GOT3 (cell line): ENCODE measurements at places on chromosomes 13 and 19.

GRCh38 chr13:19685437-19685836 lies 52.0 kb downstream of the MPHOSPH8 start:
- no peak for DNase-seq

GRCh38 chr13:80633251-80633650 lies 292.3 kb upstream of the SPRY2 start:
- no peak for DNase-seq

DNA sequence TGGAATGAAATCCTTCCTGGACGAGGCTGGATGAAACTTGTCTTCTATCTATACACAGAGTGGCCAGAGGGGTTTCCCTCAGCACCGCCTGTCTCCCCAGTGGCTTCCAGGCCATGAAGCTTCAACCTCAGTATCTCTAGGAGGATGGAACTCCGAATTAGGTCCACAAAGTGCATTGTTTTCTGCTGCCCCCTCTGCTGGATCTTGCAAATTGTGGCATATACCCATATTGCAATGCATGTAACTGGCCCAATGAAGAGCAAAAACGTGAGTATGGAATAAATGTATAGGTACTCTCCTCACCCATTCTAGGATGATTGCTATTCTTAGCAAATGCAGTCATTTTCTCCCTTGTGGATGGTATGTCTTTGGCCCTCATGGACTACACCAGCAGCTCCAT lies 14.7 kb upstream of the LILRB4 start:
- DNase-seq: no peak

DNA sequence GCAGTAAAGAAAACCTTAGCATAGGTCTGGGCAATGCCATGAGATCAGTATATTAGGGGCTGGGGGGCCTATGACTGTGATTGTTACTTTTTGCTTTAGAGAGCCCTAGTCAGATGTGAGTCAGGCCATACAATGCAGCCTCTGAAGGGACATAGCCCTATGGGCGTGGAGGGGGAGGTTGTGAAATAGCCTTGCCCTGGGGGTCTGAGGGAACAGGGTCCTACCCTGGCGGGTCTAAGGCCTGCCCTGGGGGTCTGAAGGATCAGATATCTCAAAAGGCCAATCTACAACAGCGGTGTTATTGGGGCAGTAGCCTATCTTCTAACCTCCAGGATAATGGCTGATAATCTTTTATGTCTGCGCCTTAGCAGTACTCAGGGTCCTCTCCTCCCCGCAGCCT lies 13.8 kb upstream of the SLC1A5 start:
- no peak for DNase-seq

DNA sequence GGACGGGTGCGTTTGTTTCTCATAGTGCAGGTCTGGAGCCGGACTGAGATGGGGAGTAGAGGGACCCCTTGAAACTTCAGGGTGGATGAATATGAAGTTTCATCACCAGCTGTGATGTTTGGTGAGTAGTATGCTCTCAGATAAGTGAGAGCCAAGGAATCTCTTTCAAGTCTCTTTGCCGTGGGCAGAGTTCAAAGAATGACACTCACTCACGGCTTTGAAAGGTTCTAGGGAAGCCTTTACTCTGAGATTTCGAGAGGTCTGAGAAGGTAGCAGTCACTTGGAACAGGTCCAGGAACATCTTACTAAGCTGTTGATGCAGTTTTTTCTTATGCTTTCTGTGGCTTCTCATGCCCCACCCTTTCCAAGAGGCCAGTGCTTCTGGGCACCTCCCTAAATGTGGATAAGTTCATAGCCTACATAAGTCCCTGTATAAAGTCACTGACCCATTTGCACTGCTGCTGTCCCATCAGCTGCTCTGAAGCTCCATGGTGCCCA lies at the start of gene IGFL2:
Gene IGFL2 (plus strand): TSS at position 448 of the 498 bp plus-strand sequence. CDS start 41 bp downstream, at position 489.
- no peak for DNase-seq

- DNase-seq: no peak
These were observed 908.0 kb upstream of the ATXN8OS start for GRCh38 chr13:69199664-69200063.

- DNase-seq: no peak
These were observed 525 bp downstream of the CARS2 start for GRCh38 chr13:110705356-110705825.

GRCh38 chr19:34319785-34320184 lies 45.2 kb upstream of the GPI start:
- peak; percentile 1 for DNase-seq

GRCh38 chr19:13051557-13052165 lies 51.0 kb downstream of the LYL1 start:
- DNase-seq: no peak

DNA sequence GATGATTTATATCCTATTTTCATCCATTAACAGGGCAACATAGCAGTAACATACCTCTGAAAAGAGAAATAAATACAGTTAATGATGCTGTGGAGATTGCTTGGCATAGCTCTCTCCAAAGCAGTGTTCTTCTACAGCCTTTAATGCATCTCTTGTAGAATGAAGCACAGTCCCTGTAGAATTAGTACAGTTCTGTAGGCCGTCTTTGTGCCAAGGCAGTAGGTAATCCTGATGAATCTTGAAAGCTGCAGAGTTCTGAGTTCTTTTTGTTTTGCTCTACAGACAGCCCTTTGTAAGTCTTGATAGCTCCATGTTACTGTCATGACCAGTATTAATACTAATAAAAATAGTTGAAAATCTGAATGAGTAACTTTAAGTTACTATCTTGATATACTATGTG lies 184.2 kb downstream of the MAB21L1 start:
- no peak for DNase-seq

- no peak for DNase-seq
These were observed 484.6 kb downstream of the TSHZ3 start for GRCh38 chr19:30864391-30865215.

GRCh38 chr13:32687275-32687674 lies 101.0 kb downstream of the PDS5B start:
- no peak for DNase-seq

- DNase-seq: no peak
These were observed 20.7 kb upstream of the CLN5 start for GRCh38 chr13:76971215-76971614.

DNA sequence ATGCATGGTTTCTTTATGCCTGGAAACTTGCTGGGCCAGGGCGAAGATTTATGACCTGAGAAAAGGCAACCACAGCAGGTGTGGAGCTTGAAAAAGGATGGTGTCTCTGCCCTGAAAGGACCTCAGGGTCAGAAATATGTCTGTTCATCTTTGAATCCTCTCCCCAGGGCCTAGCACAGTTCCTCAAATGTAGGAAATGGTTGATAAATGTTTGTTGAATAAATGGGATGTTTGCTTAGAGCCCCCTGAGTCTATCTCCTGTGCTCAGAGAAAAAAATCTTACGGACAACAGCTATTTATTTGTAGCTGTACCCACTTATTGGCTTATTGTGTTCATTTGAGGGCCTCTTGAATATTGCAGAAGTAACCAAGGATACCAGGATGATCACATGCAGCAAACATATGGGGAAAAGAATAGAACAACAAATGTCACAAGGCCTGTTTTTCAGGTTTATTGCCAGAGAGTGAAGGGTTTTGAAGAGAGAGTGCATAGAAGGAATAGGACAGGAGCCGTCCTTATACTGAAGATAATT lies 114.5 kb downstream of the KLF5 start:
- no peak for DNase-seq
